HT-29 (cell line): ENCODE measurements at places on chromosomes 7 and 10.

GRCh38 chr7:85115862-85116261, 71.0 kb downstream of the SEMA3D start:
- no peak for DNase-seq

GRCh38 chr7:78099715-78100394, 301.3 kb downstream of the PHTF2 start:
- no peak for DNase-seq

DNA sequence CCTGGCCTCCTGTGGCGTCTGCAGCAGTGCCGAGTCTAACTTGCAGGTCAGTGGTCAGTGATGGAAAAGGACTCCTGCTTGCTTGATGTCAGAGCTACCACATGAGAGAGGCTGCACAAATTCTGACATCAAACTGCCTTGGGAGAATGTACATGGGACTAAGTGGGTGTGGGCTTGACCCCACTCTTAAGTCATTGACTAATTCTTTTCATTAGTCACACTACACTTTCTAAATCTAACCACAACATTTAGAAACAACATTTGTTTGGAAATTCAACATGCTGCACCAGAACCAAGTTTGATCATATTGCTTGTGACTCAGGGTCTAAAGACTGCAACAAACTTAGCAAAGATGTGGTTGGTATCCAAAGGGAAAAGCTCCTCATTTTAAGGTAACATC, 24.4 kb upstream of the CDC14C start:
- no peak for DNase-seq

DNA sequence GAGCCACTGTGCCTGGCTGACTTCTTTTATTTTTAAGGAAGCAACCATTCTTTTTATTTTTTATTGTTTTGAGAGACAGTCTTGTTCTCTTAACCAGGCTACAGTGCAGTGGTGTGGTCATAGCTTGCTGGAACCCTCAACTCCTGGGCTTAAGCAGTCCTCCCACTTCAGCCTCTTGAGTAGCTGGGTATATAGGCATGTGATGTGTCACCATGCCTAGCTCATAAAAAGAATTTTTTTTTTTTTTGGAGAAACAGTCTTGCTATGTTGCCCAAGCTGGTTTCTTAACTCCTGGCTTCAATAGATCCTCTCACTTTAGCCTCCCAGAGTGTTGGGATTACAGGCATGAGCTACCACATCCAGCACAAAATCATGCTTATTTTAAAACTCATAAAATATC, 5.8 kb downstream of the MCU start:
- DNase-seq, result no peak

DNA sequence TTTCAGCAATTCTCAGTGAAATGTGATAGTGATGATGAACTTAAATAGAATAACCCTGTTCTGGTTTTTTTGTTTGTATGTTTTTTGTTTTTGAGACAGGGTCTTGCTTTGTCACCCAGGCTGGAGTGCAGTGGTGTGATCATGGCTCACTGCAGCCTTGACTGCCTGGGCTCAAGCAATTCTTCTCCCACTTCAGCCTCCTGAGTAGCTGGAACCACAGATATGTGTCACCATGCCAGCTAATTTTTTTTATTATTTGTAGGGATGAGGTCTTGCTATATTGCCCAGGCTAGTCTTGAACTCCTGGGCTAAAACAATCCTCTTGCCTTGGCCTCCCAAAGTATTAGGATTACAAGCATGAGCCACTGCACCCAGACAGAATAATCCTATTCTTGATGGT, 14.3 kb upstream of the COL17A1 start:
- no peak for DNase-seq

DNA sequence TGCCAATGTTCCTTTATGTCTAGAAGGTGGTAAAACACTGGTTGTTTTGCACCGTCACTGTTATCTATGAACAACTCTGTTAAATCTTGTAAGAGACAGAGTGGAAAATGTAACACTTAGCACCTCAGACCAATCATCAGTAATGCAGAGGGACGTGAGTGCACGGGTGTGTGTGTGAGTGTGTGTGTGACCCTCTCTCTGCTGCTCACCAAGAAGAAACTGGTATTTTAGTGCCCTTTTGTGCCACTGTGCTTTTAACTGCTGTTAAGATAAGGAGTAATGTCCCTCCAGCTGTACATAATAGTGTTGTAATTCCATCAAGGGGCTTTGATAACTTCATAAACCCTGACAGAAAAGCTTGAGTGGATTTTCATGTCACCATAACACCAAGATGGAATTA, 130.1 kb downstream of the CREB5 start:
- DNase-seq, result no peak

- DNase-seq, result no peak
These were observed 60.2 kb upstream of the COMTD1 start for GRCh38 chr10:75295868-75296441.

GRCh38 chr10:124053971-124054370, 39.4 kb downstream of the CHST15 start:
- no peak for DNase-seq

DNA sequence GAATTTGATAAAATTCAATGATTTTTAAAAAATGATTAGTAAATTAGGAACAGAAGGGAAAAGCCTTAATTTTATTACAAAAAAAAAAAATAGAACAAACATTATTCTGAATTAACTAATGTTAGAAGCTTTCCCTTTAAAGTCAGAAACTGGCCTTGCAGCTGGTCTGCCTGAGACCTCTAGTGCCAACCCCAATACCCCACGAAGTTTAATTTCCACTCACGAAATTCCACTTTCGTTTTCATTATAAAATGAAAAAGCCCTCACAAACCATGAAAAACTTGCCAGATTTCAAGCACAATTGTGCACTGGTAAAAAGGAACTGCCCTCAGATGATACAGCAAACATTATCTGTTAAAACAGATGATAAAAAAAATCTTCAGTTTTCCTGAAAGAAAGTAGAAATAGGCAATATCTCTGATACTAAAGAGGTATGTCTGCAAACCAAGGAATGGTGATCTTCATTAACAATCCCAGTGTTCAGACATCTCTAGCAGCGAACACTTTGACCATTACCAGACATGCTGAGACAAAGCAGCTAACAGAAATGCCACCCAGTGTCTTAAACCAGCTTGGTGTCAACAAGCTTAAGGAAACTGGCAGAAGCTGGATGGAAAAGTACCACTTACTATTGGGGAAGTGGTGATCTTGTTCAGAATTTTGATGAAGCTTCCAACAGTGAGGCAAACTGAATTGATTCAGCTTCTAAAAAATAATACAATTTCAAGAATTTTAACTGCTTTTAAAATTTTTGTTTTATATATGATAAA, 80.2 kb downstream of the PALS2 start:
- DNase-seq, result no peak

DNA sequence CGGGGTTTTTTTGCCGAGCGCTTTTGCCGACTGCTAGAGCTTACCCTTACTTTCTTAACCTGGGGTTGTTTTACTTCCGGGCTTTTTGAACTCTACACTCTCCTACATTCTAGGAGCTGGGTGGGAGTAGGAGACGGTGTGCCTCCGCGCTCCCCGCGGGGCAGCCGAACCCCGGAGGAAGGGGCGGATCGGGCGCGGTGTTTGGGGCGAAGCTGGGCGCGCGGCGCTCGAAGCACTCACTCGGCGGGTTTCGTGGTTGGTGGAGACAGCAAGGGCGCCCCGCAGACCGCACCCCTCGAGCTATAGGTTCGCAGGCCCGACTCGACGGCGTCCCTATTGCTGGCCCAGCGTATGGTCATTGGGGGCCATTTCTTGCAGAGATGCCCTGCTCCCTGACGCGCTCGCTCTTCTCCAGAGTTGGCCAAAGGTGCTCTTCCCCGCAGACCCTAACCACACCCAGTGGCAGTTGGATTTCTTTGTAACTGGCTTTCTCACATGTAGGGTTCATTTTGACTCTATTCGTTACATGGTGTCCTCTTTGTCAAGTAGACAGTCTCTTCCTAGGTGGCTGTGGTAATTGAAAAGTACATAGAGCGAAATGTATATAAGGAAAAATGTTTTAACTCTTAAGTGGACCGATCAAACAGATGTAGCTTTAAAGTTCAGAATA, 364 bp downstream of the ZNF518A start:
- DNase-seq, result peak; percentile 90

- no peak for DNase-seq
These were observed 95.2 kb upstream of the EGR2 start for GRCh38 chr10:62911210-62911963.

GRCh38 chr10:71238626-71239025, 26.3 kb downstream of the UNC5B start:
- no peak for DNase-seq

DNA sequence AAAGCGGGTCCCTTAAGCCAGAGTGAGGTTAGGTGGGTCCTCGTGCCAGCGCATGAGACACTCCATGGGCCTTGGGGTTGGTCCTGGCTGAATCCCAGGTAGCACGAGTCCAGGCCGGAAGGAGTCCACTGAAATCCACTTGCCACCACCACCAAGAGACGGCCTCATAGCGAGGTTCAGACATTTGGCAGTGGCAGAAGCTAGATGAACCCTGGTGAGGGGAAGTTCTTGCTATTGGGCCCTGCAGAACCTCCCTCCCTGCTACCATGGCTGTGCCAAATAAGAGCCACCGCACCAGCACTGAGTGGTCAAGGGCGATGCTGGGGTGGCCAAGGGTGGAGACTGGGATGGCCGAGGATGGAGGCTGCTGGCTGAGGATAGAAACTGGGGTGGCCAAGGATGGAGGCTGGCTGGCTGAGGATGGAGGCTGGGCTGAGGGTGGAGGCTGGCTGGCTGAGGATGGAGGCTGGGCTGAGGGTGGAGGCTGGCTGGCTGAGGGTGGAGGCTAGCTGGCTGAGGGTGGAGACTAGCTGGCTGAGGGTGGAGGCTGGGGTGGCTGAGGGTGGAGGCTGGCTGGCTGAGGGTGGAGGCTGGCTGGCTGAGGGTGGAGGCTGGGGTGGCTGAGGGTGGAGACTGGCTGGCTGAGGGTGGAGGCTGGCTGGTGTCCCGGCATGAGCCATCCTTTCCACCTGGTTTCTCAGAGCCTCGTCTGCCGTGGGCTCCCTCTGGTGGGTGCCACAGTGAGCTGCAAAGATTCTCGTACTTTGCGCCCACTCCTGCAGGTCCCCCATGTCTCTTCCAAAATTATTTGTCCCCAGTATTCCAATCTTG, 88.2 kb downstream of the ELFN1 start:
- DNase-seq, result peak; percentile 60

- DNase-seq, result peak; percentile 90
These were observed 285.5 kb upstream of the IGFBP3 start for GRCh38 chr7:46206476-46207060.

DNA sequence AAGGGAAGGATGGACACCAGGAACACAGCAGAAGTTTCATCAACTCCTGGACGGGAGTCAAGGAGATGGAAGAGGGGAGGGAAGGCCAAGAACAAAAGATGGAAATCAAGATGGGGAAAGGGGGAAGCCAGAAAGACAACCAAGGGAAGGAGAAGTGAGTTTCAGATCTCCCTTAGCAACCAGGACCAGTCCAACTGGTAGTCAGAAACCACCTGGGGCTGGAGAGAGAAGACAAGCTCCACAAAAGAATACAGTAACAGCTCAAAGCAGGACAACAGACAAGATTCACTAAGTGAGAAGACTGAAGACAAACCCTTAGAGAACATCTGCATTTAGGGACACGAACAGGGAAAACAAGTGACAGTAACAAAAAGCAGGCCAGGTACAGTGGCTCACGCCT, 30.6 kb downstream of the CDCA7L start:
- DNase-seq, result no peak

DNA sequence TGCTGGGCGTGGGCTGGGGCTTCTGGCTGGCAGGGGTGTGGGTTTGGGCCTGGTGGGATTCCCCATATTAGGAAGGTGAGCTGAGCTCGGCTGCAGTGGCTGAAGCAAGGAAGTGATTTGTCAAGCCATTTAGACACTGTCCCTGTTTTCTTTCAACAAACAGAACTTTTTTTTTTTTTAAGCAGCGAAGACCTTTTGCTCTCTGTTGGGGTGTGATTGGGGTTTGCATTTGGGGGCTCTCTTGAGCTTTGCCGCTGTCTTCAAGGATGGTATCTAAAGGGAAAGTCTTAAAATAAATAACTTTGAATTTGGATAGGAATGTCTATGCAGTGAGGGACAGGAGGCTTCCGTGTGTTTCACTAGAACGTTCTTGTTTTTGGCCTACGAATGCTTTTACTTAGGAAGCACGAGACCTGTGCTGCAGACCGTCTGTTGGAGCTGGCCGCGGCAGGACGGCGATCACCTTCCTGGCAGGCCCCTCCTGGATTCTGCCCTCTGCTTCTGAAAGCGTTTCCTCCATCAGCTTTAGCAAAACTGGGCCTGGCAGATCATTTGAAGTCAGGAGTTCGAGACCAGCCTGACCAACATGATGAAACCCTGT, 43.9 kb downstream of the FOXK1 start:
- no peak for DNase-seq

DNA sequence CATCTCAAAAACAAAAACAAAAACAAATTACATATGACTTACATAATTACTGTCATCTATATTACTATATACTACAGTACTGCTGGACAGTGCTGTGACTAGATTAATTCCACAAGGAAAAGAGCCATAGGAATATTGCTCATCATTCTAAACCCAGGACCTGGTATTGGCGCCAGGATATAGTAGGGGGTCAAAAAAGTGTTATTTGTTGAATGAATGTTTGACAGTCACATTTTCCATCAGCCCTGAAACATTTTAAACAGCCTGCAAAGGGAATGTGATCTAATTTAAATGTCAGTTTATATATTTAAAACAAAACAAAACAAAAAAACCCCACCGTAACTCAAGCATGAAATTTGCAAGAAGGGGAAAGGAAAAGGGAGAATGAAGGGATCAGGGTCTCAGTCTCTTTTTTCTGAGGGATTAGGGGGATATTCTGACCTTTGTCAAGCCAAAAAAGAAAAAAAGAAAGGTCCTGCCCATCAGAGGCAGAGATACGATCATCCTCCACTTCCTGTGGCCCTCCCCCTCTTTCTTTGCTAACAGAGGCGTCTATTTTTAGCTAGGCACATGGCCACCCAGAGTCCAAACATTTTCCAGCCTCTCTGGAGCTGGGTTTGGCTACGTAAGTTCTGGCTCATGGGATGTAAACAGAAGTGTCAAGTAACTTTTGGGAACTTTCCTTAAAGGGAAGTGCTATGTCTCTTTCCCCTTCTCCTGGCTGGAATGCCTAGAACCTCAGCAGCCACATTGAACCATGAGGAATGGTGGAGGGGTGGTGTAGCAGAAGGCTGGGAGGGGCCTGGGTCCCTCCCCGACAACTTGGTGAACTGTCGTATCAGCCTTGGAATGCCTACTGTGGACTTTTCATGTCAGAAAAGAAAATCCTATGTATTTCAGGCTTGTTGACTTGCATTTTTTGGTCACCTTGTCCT, 44.6 kb upstream of the DLG5 start:
- DNase-seq, result no peak

GRCh38 chr10:132189016-132189415, 2.3 kb downstream of the DPYSL4 start:
- no peak for DNase-seq

- DNase-seq, result no peak
These were observed 349.0 kb downstream of the SORCS1 start for GRCh38 chr10:106815427-106816043.

GRCh38 chr10:64091897-64092296, 570.7 kb downstream of the REEP3 start:
- peak; percentile 39 for DNase-seq

- DNase-seq, result peak; percentile 64
These were observed 47.4 kb downstream of the NRP1 start for GRCh38 chr10:33287112-33287511.
